ENCODE measurements at places on chromosomes 6 and 20. TPM values are rescaled to one million over a fixed set of nuclear protein-coding genes. Genes with fewer than 3 reads are reported as not detected.

DNA sequence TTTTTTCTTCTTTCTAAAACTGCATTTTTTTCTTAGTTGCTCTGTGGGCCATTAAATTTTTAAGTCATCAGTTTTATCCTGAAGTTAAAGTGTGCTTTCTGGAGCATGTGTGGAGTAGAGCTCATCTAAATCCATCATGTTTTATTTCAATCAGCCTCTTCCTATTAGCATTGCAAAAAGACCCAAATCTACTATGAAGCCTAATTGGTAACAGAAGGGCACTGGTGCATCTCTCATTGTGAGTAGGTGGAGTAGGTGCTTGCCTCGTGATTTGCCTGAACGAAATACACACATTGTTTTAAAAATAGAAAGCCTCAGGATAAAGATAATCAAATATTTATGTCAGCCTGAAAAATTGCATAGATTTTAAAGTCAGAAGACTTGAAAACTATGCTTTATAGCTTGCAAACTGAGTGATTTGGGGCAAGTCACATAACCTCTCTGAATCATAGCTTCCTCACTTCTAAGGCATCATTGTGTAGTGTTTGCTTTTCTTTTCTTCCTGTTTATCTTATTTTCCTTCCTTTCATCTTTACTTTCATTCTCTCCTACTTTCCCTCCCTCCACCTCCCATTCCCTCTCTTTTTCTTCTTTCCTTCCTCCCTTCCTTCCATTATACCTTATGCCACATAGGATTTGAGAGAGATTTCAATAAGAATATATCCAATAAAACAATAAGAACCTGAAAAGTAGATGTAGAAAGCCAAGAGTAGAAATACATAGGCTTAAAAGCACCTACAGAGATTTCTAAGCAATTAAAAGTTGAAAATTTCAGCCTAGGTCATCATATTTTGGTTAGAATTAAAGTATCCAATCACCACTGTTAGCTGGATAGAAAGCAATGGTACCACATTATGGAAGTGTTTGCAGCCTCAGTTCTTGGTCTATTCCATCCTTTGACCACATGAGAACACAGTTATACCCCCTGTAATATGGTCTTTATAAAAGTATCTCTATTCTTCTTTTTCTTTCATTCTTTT lies 49.6 kb upstream of the RNF146 start:
- DNase-seq: no peak

GRCh38 chr20:22848364-22848763 lies 186.7 kb upstream of the SSTR4 start:
- DNase-seq: no peak

GRCh38 chr6:26411751-26412150 lies 9.7 kb downstream of the BTN3A1 start:
- DNase-seq: no peak

GRCh38 chr6:158121335-158121734 lies 46.7 kb downstream of the SERAC1 start:
- no peak for DNase-seq

GRCh38 chr6:62323818-62324431 lies 37.9 kb upstream of the KHDRBS2 start:
- no peak for DNase-seq

The PSMG4 gene
- total RNA-seq: 18.7 TPM

GRCh38 chr6:84853901-84854300 lies 89.5 kb upstream of the TBX18 start:
- DNase-seq: no peak

- DNase-seq: no peak
Observed at GRCh38 chr6:144576871-144577270, 291.7 kb downstream of the UTRN start.

The EPB41L1 gene
- total RNA-seq: 59.7 TPM

The MAS1 gene
- not detected for total RNA-seq

- no peak for DNase-seq
Observed at GRCh38 chr6:16496991-16497801, 258.8 kb downstream of the GMPR start.

GRCh38 chr20:57003012-57003411 lies 263.4 kb downstream of the BMP7 start:
- DNase-seq: no peak

The BACH2 gene
- 2.0 TPM for total RNA-seq

DNA sequence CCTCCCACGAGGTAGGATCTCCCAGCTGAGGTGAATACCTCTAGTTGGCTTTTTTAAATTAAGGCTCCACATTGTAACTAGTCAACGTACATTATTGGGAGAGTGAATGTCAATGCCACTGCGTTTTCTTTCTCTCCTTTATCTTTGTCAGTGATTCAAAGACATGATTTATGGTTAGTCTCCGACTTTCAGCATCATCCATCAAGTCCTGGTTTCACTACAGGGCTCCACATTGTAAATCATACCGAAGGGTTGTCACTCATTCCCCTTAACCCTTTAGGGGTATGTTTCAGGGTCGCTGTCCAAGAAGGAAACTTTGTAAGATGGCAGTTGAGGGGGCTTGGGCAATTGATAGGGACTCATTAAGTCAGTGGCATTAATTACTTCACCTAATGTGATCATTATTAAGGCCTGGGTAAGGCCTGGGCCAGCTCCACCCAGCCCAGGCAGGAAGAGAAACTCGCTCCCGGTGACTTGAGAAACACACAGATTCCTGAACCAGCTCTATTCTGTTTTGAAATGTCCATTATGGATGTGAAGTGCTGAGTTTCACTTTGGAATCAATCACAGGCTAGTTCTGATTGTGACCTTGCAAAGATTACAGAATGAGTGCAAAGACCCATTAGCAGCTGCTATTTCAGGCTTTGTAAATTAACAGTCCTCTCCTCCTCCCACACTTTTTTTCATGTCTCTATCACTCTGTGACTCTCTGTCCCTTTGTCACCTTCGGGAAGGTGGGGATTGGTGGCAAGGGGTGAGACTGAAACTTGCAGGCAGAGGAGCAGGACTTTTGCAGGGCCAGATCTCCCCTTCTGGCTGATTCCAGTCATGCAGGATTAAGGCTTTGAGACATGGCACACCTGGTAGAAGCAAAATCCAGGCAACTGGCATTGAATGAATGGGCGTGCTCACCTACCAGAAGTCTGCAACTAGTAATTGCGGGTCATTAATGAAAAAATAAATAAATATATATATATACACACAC lies 222.4 kb downstream of the TSHZ2 start:
- DNase-seq: no peak

The IL17A gene
- not detected for total RNA-seq

DNA sequence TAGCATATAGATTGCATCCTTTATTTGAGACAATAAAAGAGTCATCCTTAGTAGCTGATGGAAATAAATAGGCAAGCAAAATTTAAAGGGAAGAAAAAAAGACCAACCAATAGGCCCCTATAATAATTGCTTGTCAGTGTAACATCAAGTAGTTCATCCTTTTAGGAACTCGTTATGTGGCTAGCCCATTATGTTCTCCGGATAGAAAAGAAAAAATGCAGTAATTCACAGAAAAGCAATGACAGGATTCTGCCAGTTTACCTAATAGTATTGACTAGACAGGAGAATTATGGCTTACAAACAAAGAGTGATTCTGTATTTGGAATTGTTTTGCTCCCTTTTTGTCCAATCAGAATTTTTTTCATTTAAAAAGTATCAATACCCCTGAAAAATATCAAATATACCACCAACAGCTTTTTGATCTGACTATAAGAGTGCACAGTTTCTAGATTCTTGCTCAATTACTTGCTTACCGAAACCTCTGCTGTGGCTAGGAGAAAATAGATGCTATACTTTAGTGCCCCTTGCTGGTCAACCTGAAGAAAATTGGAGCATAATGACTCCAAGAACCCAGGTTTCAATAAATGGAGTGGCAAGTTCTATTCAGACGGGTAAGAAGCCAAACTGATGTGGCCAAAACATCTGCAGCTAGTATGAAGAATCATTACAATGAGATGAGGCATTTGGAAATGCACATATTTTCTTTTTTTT lies 91.5 kb upstream of the SASH1 start:
- DNase-seq: no peak

DNA sequence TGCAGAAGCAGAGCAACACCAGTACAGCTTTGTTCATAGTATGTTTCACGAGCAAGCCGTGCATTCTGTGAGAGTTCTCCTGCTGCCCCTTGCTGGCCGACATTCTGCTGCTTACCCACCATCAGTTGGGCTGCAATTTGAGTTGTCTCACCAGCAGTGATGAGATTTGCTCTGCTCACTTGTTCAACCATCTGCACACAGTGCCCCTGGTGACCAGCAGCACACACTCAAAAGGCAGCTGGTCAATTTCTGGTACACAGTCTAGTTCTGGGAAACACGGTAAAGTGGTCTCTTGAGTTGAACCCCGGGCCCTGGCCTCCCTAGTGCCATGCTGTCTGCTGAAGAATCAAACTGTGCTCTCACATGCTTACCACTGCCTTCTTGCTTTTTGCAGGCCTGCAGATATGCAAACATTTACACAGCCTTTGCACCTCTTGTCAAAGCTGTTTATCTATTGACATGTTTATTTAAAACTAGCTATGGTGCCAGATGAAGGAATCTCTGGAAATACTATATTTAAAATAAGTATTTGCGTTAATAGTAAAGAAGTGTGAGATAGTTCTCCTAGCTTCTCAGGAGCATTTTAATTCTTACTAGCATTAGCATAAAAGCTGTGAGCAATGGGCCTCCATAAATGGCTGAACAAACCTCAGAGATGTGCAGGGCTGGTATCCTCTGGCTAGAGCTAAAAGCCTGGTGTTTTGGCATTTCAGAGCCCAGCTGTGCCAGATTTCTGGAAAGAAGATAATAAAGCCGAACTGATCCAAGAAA lies 234.3 kb downstream of the ARHGAP18 start:
- no peak for DNase-seq

- no peak for DNase-seq
Observed at GRCh38 chr6:163834226-163834970, 419.9 kb downstream of the QKI start.

GRCh38 chr6:21738180-21739094 lies 144.9 kb downstream of the SOX4 start:
- DNase-seq: no peak

The ARG1 gene
- 10.0 TPM for total RNA-seq

GRCh38 chr6:169646906-169647567 lies 54.8 kb downstream of the WDR27 start:
- peak; percentile 76 for DNase-seq

DNA sequence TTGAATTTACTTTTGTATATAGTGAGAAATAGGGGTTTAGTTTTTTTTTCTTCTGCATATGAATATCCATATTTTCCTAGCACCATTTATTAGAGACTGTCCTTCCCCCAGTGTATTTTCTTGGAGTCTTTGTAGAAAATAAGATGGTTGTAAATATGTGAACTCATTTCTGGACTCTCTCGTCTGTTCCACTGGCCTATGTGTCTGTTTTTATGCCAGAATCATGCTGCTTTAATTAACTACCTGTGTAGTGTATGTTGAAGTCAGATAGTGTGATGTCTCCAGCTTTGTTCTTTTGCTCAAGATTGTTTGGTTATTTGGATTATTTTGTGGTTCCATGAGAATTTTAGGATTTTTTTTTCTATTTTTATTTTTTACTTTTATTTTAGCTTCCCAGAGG lies 176.6 kb upstream of the RAB32 start:
- DNase-seq: no peak

- no peak for DNase-seq
Observed at GRCh38 chr6:112275365-112275764, 21.0 kb upstream of the LAMA4 start.

DNA sequence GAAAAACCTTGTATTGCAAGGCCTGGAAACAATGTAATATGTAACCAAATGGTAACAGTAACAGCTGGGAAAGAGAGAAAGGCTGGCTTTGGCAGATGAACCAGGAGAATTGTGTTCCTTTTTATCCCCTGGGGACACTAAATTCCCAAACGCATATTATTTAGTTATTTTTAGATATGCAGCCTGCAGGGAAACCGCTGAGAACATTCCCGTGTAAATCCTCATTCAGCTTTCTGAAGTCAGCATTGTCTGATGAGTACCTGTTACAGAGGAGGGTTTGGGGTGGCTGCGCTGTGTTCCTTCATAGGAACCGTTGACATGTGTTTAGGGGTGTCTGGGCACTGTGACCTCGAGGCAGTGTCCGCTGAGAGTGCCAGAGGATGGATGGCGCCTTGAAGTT lies 101.3 kb downstream of the SMOC2 start:
- no peak for DNase-seq

The MUC22 gene
- total RNA-seq: not detected

The POLR3F gene
- 7.5 TPM for total RNA-seq

- peak; percentile 22 for DNase-seq
Observed at GRCh38 chr6:36686668-36687513, 8.4 kb downstream of the CDKN1A start.

The VSX1 gene
- not detected for total RNA-seq

- no peak for DNase-seq
Observed at GRCh38 chr20:22374678-22375590, 209.4 kb downstream of the FOXA2 start.
